ENCODE measurements at places on chromosomes 4 and X.

GRCh38 chr4:25063116-25063515 is 32.4 kb upstream of the LGI2 start:
- no peak for DNase-seq

- DNase-seq: no peak
Measured at GRCh38 chr4:150342945-150343344, 239.0 kb upstream of the MAB21L2 start.

DNA sequence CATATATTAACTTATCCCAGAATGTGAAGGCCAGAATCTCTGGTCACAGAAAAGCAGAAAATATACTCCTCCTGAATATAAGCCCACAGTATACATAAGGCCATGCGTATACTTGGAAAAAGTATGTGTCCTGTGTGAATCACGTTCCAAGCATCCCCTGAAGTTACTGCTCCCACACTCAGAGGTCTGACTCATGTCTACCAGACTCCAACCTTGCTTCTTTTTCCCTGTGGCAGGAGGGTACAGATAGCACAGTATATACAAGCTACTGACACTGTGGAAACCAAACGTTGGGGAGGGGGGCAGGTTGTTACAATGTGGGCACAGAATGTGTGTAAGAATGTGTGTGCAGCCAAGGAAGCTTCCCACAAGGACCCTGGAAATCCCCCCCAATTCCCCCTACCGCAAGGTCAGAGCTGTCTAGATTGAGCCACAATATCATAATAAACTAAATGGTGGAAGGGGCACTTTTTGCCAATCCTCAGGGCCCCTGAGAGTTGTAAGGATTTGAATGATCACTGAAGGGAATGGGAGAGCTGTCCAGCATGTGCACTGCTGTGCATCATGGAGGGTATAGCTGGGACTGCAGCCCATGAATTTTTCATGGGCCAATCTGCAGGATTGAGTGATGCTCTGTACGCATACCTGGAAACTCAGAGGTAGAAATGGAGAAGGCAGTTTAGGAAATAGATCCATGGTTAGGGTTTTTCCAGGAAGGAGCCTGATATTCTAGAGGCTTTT is 7.4 kb upstream of the RELL1 start:
- peak; percentile 86 for DNase-seq

DNA sequence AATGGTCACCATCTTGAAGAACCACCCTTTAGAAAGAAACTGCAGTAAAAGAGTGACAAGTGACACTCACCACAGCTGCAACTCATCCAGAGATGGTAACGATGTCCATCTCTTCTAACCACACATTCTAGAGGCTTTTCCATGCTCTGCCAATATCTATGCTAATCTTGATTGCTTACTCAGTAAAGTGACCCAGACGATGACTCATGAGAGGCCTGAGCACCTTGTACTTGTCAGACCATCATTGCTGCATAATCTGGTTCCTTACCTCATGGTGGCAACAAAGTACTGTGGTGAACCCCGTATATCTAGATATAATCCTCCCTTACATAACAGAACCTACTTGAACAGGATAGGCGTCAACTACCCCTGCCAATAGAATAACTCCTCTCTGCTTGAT is 75.6 kb downstream of the CCNG2 start:
- peak; percentile 60 for DNase-seq

- peak; percentile 1 for DNase-seq
Measured at GRCh38 chrX:52933976-52934703, 24.2 kb downstream of the FAM156A start.

- no peak for DNase-seq
Measured at GRCh38 chr4:2606960-2607506, 70.6 kb downstream of the FAM193A start.

- DNase-seq: no peak
Measured at GRCh38 chrX:98065151-98065550, 1181.4 kb downstream of the RPA4 start.

DNA sequence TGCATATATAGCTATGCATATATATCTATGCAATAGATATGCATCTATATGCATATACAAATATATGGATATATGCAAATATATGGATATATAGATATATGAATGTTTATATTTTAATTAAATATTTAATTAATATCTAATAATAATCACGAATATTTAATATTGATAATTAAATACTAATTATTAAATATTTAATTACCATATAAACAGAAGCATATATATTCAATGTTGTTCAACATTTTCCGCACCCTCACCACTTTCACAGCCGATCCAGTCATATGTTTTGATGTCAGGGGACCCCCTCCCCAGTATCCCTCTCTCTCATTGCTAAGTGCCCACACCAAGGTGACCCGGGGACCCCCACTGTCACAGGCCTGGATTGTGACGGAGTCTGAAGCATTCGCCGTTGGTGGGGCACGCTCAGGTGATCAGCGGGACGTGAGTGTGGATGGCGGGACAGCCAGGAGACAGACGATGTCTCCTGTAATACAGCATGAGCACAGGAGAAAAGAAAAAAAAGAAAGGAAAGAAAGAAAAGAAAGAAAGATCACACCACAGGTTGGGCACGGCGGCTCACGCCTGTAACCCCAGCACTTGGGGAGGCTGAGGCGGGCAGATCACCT is 199.7 kb downstream of the CRLF2 start:
- DNase-seq: no peak

DNA sequence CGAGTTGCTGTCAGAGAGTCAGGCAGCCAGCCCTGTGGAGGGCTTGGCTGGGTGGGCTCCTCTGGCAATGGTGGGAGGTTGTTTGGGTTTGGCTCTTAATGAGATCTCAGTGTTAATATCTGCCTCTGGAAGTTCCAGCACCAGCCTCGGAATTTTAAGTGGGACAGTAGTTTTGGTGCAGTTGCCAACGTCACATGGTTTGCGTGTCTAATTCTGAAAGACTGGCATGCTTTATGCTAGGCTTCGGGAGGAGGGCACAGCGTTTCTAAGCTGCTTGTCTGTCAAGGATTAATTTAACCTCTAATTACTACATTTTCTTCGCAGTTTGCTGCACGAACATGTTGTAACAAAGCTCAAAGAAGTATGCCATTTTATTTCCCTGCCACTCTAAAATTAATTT is 9.2 kb downstream of the MAMLD1 start:
- DNase-seq: no peak

GRCh38 chrX:87583679-87584078 is 66.1 kb downstream of the KLHL4 start:
- DNase-seq: peak; percentile 39

GRCh38 chr4:65467068-65467680 is 203.1 kb downstream of the EPHA5 start:
- no peak for DNase-seq

DNA sequence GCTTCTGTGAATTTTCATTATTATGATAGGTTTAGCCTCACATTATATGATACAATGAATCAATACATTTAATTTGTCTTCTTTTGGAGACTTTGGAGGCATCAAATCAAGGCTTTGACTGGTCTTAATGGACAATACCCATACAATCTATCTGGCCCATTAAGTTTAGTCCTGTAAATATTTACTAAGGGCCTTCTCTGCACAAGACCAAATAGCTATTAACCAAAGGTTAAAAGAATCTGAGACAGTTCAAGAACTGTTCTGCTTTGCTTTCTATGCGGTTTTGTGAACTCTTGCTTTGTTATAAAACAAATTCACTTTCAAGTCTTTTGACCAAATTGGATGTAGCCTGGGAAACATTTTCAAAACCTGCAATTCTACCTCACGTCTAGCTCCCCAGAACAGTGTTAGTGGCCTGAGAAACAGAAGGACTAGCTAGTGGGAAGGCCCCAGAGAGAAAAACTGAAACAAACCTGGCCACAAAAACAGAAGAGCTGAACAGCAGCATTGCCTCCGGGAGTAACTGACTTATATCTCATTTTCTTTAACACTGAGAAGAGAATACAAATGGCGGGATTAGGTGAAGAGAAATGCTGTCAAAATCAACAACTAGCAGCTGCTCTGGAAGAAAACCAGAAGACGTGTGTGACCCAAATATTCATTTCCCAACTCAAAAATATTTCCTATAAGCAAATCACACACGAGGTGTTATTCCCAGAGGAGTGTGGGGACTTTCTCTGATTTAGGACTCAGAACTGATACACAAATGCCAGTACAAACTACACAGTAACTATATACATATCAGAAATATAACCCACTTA is 548 bp downstream of the TLR1 start:
- DNase-seq: peak; percentile 23

DNA sequence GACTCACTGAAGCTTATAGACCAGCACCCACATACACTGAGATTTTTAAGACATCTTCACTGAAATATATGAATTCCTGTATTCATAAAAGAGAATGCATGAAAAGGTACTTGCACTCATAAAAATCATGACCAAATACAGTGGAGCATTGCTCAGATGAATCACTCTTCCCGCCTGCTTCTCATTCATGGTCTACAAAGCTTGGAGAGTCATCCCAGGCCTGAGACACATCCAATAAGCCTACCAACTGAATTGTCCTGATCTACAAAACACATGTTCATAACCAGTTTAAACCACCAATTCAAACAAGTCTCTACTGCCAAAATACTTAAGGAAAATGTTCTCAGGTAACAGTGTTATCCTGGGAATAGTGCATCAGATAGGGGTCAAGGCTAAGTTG is 38.1 kb downstream of the PROM1 start:
- DNase-seq: peak; percentile 49

- no peak for DNase-seq
Measured at GRCh38 chr4:108751321-108751720, 11.5 kb downstream of the ETNPPL start.

DNA sequence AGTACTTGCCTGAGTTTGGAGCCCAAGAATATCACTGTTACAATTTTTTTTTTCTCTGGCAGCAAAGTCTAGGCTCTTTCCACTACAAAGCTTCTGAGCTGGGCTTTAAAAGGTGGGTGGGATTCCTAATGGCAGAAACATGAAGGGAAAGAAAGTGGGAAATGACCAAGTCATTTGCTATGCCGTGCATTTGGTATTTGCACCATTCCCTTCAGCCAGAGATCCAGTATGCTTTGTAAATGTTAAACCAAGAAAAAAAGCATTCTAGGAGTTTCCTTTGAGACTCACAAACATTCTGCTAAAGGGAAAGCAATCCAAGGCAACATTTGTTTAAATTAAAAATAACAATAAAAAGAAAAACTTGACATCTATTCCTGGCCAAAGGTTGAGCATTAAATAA is 451.2 kb downstream of the RAB28 start:
- no peak for DNase-seq

- DNase-seq: no peak
Measured at GRCh38 chr4:16122784-16123183, 39.0 kb upstream of the PROM1 start.

DNA sequence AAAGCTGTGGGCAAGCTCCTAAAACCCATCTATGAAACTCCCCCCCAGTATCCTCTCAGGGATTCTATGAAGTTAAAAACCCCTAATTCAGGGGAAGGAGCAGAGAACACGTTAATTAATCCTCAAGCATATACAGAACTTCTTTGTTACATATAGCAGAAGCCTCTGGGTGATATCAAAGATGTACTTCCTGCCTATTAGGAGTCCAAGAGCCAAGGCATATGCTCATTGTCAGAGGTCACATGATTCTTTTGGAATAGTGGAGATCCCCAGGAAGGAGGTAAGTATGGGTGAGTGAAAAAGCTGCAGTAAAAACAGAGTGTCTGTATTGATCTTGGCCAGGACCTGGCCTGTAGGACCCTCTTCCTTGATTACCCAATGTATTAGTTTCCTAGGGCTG is 2.9 kb upstream of the SPARCL1 start:
- no peak for DNase-seq

- DNase-seq: no peak
Measured at GRCh38 chr4:62235911-62236310, 1035.8 kb downstream of the ADGRL3 start.

GRCh38 chr4:136343340-136343739 is 1189.0 kb downstream of the PCDH18 start:
- no peak for DNase-seq

- DNase-seq: no peak
Measured at GRCh38 chrX:151754641-151755215, 20.2 kb downstream of the CNGA2 start.

DNA sequence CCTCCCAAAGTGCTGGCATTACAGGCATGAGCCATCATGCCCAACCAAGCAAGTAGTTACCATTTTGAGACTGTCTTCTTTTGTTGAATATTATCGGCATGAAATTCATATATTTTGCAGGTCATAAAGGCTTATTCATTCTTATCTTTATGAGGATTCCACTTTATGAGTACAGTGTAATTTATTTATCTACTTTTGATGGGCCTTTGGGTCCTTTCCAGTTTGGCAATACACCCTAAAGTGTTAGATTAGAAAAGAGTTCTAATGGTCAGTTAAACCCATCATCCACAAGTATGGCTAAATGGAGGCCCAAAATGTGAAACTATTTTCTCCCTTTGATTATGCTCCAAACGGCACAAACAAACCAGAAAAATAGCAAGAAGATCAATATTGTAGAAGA is 10.9 kb upstream of the ABCG2 start:
- DNase-seq: no peak

DNA sequence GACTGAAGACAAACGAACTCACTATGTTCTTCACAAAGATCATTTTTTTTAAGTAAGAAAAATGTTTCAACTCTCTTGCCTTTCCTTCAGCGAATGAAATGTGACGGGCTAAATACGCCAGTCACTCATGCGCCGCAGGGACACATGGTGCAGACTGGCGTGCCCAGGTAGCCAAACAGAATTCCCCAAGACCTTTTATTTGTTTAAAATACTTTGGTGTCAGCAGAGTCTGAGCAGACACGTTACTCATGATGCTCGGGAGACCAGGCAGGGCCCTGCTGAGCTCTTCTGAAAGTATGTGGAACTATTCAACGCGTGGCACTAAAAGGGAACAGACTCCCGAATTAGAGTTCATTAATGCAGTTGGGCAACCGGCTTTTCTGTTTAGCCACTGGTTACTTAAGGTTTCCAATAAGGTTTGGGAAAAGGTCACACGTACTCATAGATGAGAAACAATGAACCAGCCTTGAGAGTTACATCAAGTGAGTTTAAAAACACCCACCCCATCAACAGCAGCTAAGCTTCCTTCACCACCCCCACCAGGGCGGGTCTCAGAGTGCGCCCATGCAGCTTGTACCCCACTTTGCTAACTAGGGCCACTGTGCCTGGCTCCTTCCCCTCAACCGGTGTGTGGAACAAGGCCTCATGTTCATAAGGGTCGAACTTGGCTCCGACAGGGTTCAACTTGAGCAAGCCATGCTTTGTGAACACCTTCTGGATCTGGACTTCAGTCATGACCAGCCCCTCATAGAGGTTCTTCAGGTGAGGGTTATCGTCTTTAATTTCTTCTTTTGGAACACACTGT is 7.3 kb downstream of the GRPEL1 start:
- no peak for DNase-seq

GRCh38 chr4:75930152-75930551 is 10.7 kb downstream of the NAAA start:
- DNase-seq: no peak

Data from PC-3 (cell line).